Activated T-cell treated with anti-CD3 and anti-CD28 coated beads for 4 hours (primary cell): ENCODE measurements at places on chromosomes 4 and X.

DNA sequence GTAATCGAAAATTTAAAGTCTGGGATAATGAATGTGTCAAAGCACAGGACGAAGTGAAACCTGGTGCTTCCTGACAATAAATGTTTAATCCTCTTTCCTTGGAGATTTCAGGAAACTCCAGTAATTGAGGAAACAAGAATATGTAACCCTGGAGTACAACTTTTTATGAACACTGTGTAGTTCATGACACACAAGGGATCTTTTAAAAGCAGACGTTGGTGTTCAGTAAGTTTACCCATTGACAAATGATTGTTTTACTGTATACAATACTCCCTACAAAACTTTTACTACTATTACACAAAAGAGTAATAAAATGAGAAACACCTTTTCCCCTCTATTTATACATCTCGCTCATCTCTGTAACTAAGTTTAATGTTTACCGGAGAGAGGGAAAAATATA is 312.4 kb downstream of the PPARGC1A start:
- DNase-seq = no peak

- DNase-seq = no peak
These were observed 23.6 kb upstream of the SPON2 start for GRCh38 chr4:1195891-1196401.

DNA sequence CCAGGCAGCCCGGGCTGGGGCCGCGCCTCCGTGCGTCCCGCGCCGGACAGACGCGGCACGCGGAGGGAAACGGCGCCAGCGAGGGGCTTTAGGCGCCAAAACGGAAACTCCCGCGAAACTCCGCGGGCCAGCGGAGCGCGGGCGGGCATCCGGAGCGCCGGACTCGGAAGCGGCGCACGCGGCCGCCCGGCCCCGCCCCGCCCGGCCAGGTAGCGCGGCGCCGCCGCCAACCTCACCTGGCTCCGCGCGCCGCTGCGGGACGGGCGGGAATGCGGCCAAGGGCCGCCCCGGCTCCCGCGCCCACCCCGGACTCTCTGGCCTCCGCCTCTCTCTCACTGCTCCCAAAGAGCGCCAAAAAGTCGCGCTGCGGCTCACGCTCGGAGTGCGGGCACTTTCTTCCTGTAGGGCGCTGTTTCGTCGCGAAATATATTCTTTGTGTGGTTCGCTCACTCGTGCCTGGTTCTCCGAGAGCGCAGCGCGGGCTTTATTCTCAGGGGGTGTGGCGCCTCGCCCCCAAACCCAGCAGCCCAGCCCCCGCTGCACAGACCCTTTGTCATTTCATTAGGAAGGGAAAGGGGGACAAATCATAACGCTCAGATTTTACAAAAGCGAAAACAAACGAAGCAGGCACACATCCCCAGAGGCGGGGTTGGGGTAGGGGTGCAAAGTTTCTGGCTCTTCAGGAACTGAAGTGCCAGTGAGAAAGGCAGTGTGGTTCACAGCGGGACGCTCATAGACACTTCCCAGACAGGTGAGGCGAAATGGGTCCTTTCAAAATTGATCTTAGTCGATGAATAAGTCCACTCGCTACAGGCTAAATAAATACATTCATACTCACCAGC is 961 bp upstream of the MBNL3 start:
- peak; percentile 18 for DNase-seq

DNA sequence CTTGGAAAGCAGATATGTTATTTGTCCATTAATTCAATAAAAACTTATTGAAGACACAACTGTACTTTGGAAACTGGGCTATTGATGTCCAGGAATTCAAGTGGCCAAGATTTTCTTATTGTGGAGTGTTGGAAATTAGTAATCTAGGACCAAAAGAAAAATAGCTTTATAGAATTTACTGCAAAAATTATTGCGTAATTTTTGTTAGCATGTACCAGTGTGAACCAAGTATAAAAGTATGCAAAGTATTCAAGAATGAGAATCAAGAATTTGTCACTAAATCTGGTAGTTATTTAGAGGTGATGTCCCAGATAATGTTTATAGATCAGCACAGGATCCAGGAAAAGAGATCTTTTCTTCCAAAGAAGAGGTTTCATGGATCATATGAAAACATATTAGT is 468.9 kb upstream of the CTSO start:
- DNase-seq = no peak

DNA sequence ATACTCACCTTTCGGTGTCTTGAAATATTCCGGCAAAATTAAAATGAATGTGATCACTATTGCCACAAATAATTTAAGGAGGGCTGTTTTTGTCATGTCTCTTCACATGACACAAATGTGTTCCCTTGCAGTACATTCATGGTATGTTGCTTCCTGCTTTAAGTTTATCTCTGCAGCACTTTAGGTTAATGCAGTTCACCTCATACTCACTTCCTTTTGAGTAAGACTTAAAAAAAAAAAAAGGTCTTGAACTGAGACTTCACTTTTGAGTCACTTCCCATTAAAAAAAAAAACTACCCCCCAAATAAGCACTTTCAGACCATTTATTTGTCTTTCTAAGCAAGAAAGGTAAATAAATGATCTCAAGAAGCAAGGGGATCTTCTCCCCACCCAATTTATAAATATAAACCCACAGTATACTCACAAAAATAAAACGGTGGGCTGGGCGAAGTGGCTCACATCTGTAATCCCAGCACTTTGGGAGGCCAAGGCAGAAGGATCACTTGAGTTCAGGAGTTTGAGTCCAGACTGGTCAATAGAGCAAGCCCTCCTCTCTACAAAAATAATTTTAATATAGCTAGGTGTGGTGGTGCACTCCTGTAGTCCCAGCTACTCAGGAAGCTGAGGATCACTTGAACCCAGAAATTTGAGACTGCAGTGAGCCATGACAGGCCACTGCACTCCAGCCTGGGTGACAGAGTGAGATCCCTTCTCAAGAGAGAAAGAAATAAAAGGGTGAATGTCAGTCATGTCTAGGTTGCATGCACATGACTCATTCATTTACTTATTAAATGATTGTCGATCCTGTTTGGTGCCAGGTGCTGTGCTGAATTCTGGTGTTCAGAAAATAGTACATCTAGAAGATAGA is at the start of gene TMEM156:
Gene TMEM156, minus strand, starts transcription at position 192 of the 868 bp plus-strand sequence. Its CDS starts 96 bp downstream, at position 96.
- no peak for DNase-seq

DNA sequence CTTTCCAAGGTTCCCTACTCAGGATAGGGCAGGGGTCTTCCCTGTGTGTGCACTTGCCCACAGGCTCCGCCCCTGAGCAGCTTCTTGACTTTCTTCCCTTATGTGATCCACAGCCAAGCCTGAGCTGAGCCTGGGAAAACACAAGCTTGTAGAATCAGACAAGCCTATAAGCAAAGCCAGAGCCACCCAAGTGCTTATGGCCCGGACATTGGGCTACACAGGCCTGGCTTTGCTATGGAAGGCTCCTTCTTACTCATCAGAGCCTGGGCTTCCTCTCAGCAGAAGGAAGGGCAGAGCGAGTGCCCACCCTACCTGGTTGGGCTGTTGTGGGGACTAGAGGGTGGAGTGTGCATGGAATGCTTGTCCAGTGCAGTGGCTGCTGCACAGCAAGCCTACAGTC is 1.3 kb upstream of the TNIP2 start:
- DNase-seq = no peak

GRCh38 chr4:138445098-138445497 is 202.9 kb upstream of the SLC7A11 start:
- no peak for DNase-seq

DNA sequence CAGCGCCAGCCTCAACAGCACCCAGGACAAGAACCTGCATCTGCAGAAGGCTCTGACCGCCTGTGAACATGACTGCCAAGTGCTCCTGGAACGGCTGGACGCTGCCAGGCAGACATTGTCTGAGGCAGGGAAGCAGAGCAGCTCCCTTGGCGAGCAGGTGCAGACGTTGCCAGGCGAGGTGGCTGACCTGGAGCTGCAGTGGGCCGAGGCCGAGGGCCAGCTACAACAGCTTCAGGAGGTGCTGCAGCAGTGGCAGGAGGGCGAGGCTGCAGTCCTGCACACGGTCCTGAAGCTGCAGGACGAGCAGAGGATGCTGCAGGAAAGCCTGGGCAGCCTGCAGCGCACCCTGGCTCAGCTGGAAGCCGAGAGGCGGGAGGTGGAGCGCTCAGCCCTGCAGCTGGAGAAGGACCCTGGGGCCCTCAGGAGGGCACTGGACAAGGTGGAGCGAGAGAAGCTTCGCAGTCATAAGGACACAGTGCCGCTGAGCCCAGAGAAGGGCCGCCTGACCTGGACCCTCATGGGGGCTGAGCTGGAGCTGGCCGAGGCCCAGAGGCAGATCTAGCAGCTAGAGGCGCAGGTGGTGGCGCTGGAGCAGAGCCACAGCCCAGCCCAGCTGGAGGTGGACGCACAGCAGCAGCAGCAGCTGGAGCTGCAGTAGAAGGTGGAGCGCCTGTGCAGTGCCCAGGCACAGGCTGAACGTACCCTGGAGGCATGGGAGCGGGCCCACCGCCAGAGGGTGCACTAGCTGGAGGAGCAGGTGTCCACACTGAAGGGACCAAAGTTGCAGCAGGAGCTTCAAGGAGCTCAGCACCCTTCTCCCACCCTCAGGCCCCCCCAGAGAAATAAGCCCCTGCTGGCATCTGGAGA is 16.4 kb downstream of the SMIM10L2A start:
- DNase-seq = no peak

DNA sequence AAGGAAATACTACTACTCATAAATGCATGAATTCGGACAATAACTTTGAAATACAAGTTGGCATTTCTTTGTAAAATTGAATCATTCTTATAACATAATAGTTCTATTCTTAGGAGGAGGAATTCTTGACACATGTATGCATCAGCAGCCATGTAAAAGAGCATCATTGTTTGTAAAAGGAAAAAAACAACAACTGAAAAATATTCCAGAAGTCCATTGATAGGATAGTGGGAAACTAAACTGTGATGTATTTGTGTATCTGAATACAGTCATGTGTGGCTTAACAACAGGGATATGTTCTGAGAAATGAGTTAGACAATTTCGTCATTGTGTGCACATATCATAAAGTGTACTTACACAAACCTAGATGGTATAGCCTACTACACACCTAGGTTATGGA is 102.0 kb upstream of the SH3RF1 start:
- DNase-seq = no peak

DNA sequence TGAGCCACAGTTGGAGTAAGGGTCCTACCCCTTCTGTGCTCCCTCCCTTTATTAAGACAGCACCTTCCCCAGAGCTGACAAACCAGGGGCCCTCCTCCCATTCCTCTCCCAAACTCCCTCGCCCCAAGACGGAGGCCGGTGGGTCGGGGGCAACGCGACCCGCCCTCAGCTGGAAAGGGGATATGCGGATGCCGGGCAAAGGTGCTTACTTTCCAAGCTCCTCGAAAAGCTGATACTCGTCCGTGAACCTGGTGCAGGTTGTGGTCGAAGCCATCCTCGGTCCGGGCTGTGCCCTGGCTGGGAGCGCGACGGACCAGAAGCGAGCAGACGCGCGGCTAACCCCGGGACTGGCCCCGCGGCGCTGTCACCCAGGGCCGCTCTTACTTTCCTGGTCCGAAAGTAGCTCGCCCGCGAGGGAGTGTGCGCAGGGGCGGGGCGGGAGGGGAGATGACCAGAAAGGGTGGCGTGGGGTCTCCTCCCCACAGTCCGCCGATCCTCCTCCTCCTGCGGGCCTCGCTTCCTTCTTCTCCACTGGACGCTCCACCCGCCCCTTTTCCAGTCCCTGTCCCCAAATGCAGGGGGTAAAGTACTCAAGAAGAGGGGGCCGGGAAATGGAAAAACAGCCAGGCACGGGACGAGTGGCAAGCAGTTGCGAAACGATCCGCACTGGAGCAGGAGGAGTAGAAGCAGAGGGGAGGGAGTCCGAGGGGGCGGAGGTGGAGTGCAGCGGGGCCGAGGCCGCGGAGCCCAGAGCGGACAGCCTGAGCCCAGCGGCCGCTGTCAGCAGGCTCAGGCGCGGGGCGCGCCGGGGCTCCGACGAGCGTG is 531 bp downstream of the CAMK2D start:
- peak; percentile 33 for DNase-seq

DNA sequence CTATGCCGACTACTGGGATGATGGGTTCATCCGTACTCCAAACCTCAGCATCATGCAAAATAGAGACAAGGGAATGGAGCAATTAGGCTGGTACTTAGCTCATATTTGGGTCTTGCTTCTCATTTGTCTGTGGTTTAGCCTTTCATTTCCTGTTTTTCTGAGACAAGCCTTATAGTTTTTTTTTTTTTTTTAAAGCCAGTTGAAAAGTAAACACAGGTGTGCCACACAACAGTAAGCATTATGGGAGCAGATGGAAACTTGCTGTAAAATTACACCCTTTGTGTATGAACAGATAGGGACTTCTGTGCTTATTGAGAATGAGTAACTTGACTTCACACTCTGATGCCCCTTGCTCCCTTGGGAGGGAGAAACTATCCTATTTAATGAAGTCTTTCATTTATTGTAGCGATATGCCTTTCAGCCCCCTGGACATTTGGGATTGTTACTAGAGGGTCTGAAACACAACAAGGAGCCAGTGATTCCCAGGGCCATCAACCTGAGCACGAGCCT is 13.7 kb downstream of the RASSF6 start:
- no peak for DNase-seq

DNA sequence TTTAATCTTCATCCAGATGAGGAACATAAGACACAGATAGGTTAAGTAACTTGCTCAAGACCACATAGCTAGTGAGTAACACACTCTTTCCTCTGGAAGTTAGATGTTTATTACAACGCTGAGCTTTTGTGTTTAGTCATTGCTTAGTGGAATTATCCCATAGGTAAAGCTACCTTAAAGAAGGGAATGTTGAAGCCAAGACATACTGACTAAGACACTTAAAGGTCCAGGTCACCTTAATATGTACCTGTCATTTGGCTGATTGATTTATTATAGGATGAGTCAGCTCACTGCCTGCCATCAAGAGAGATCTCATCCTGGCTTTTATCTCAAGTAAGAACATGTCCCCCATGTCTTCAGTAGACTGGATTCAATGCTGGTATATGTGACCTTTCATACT is 53.4 kb downstream of the KDR start:
- DNase-seq = no peak
